Psoas muscle (tissue), 8 donors: ENCODE measurements at places on chromosomes 3 and 15. TPM values are rescaled to one million over a fixed set of nuclear protein-coding genes. Genes with fewer than 3 reads are reported as not detected.

- H3K27me3 ChIP-seq, result no peaks in the 10 kb centered on the region
- H3K36me3 ChIP-seq, result no peaks in the 10 kb centered on the region
- no peaks in the 10 kb centered on the region for H3K4me1 ChIP-seq
- H3K4me3 ChIP-seq, result no peak overlapping the region
Observed at GRCh38 chr3:64082961-64083541, 59.8 kb upstream of the PSMD6 start.

DNA sequence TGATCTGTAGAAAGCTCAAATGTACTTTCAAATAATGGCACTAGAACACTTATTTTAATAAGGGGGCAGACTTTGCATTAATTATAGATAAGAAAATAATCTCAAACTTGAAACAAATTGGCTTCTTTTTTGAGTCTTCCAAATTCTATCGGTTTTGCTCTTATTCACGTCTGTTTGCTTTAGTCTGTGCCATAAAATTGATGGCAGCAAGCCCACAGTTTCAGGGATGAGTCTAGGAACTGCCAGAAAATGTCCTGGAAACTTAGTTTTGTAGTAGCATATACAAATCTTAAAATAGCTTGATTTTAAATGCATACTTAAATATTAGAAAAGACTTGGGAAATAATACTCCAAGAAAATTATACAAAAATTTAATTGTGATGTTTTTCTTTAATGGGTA is 39.7 kb downstream of the BCHE start:
- no peak for DNase-seq
- H3K36me3 ChIP-seq, result no peaks in the 10 kb centered on the region
- peaks cover 6% of the 10 kb centered on the region for H3K4me1 ChIP-seq
- H3K27me3 ChIP-seq, result no peaks in the 10 kb centered on the region
- H3K27ac ChIP-seq, result no peak overlapping the region
- no peak overlapping the region for H3K4me3 ChIP-seq

- H3K36me3 ChIP-seq, result no peaks in the 10 kb centered on the region
- no peaks in the 10 kb centered on the region for H3K27me3 ChIP-seq
- no peak overlapping the region for H3K4me3 ChIP-seq
- DNase-seq, result no peak
- H3K4me1 ChIP-seq, result peaks cover 14% of the 10 kb centered on the region
Observed at GRCh38 chr3:120181632-120182031, 87.4 kb upstream of the GSK3B start.

- no peaks in the 10 kb centered on the region for H3K36me3 ChIP-seq
- no peak for DNase-seq
- no peaks in the 10 kb centered on the region for H3K4me1 ChIP-seq
- no peak overlapping the region for H3K4me3 ChIP-seq
- H3K27me3 ChIP-seq, result no peaks in the 10 kb centered on the region
Observed at GRCh38 chr3:58471025-58471887, 20.6 kb upstream of the KCTD6 start.

CNTN4 gene
- total RNA-seq, result 1.9 TPM

FXR1 gene
- total RNA-seq, result 779 TPM

DCLK3 gene
- total RNA-seq, result 0.54 TPM

USP8 gene
- total RNA-seq, result 42.9 TPM
